Gastroesophageal sphincter (tissue), 4 donors: ENCODE measurements at places on chromosomes 1 and 21.

- ATAC-seq = peak; percentile 88
Observed at GRCh38 chr1:23585321-23586022, 26.2 kb upstream of the ID3 start.

GRCh38 chr1:99004254-99004860 is 304 bp downstream of the PLPPR5 start:
- ATAC-seq = peak; percentile 34

- ATAC-seq = no peak
Observed at GRCh38 chr1:164155347-164155746, 403.6 kb upstream of the PBX1 start.

- no peak for ATAC-seq
Observed at GRCh38 chr1:153359241-153359640, 1.6 kb downstream of the S100A9 start.

- ATAC-seq = peak; percentile 78
Observed at GRCh38 chr1:171663036-171663853, 10.8 kb upstream of the MYOC start.

DNA sequence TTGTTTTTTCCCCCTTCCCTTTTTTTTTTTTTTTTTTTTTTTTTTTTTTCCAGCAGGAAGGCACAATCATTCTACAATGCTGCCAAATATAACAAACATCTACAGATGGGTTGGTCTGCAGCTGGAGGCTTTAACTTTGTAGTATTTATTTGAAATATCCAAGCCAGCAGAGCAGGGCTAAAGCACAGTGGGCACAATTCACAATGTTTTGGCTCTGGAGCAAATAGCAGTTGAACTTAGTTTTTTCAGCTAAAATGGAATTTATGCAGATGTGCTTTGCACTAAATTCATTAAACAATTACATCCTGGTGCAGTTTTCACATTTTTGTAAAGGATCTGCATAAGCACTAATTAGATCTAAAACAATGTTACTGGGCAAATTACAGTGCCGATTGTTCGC is 39.8 kb upstream of the ZBTB18 start:
- ATAC-seq = no peak

- no peak for ATAC-seq
Observed at GRCh38 chr1:170125269-170125668, 20.5 kb upstream of the NTMT2 start.

GRCh38 chr1:70222716-70223235 is 1.6 kb downstream of the SRSF11 start:
- no peak for ATAC-seq

- peak; percentile 82 for ATAC-seq
Observed at GRCh38 chr1:175277783-175278733, 85.5 kb upstream of the KIAA0040 start.

DNA sequence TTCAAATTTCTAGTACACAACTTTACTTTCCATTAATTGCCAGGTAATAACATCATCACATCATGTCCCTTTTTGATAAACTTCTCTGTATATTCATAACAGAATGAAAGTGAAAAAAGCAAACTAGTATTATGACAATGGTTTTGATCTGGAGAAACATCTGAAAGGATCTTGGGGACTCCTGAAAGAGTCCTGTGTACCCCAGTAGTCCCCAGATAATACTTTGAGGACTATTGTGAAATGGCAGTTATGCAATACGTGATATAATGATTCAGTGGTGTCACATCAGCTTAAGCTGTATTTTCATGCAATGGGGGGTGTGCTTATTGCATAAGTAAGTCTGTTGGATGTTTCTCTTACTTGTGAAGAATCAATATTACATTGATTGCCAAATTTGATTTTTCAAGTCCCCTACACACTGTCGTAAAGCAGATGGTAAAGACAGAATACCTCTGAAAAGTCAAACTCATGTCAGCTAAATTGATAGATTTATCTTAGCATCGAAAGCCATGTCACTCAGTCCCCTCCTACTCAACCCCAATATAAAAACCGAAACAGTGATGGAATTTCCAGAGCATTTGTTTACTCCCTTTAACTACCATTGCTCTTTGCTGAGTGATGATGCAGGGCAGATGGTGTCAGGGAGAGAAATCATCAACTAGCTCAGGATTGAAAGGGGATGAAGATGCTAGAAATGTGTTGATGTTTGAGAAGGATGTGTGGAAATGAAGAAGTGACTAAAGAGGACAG is 146.7 kb upstream of the C1orf105 start:
- ATAC-seq = peak; percentile 60

DNA sequence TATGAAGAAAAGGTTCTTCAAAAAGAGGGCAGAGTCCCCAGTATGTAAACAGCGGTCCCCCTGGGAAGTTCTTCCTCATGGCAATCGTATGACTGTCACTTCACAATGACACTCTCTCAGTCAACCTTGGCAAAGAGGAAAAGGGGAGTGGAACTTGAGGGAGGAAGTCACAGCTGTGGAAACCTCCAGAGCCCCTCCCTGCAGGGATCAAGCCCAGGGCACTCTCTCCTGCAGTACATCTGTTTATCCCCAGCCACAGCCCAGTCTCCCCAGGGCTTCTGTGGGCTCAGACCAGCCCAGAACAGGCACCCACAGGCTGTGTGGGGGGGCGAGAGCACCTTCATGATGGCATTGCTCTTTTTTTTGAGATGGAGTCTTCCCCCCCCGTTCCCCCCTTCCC is 2.0 kb downstream of the ATP13A2 start:
- ATAC-seq = no peak

GRCh38 chr1:89633248-89633799 is 404 bp downstream of the LRRC8C start:
- peak; percentile 65 for ATAC-seq

GRCh38 chr1:53080769-53081168 is 18.8 kb downstream of the PODN start:
- no peak for ATAC-seq

GRCh38 chr1:211713231-211713630 is 37.8 kb upstream of the NEK2 start:
- no peak for ATAC-seq

- no peak for ATAC-seq
Observed at GRCh38 chr21:34881839-34882371, 167.2 kb downstream of the RUNX1 start.

DNA sequence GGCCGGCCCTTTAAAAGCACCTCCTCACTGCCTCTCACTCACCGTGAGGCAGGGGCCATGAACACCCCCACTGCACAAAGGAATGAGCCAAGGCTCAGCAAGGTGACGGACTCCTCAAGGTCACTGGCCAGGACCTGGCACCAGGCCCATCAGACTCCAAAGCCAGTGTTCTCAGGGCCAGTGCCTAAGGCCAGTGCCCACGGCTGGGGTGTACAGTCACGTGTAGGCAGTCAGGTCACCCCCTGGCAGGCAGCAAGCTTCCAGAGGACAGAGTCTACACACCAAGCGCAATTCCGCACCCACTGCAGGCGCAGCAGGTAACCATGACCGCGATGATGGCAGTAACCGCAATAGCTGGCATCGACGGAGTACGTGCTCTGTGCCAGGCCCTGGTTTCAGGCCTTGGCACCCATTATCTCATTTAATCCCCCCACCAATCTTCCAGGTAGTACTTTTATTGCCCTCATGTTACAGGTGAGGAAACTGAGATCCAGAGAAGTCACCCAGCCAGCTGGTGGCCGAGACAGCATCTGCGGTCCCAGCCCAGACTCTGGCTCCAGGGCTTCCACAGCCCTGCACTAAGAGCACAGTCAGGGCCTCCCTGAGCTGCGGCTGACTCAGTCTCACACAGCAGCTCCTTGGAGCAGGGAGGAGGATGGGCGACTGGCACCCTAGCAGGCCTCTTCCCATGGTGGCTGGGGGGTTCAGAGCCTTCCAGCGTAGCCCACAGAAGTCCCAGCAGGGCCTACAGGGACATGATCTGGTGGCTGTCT is 27.0 kb downstream of the RAP1GAP start:
- no peak for ATAC-seq

- no peak for ATAC-seq
Observed at GRCh38 chr1:58659516-58659915, 40.3 kb downstream of the MYSM1 start.

- ATAC-seq = no peak
Observed at GRCh38 chr1:54781023-54781723, 16.9 kb upstream of the PARS2 start.

- ATAC-seq = no peak
Observed at GRCh38 chr1:91606546-91607078, 106.0 kb downstream of the CDC7 start.

DNA sequence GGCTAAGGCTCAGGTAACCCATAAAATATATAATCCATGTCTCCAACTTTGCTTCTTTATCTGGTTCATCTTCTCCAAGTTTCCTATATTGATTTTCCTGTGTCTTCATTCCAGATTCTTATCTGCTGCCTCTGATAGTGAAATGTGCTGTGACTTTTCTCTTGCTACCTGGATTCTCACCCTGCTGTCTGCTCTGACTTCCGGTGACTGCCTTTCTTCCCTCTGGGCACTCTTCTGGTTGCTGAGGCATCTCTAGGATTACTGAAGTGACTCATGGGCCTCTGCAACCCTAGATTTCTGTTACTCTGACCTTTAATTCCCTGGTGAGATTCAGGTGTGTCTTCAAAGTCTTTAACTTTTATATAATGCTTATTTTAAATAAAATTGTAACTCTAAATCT is 46.9 kb downstream of the GIPC2 start:
- ATAC-seq = no peak

GRCh38 chr1:243730487-243731150 is 119.4 kb downstream of the AKT3 start:
- no peak for ATAC-seq

GRCh38 chr1:228778961-228779360 is 43.7 kb downstream of the RHOU start:
- ATAC-seq = no peak

DNA sequence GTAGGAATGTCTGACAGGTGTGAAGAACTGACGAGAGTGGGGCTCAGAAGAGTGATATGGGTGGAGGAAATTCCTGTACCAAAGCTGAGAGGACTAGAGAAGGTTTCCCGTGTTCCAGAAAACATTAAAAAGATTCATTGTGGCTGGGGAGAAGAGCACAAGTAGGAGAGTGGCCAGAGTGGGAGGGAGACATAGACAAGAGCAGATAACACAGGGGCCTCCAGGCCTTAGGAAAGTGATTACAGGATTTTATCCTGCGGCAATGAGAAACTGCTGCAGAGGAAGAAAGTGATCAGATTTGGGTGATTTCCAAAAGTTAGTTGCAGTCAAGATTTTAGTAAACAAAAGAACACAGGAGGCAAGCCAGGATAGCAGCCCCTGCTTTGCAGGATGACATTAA is 7.9 kb downstream of the C8B start:
- no peak for ATAC-seq

- no peak for ATAC-seq
Observed at GRCh38 chr1:87134061-87134460, 194.6 kb upstream of the LMO4 start.

DNA sequence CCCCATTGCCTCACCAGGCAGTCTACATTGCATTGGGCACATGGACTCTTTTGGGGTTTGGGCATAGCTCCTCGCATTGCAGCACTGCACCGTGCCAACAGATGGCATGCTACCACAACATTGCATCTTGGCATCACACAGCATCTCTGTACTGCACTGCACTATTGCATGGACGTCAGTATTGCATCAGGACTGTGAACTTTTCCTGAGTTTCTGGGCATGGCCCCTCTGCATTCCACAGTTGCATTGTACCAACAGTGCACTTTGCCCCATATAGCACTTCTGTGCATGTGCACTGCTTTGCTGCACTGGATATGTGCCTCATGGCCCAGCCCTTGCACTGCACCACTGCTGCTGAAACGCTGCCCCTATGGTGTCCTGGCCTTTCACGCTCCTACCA is 9.6 kb downstream of the PTPRU start:
- no peak for ATAC-seq

GRCh38 chr1:77557053-77557452 is 125.4 kb downstream of the ZZZ3 start:
- no peak for ATAC-seq

DNA sequence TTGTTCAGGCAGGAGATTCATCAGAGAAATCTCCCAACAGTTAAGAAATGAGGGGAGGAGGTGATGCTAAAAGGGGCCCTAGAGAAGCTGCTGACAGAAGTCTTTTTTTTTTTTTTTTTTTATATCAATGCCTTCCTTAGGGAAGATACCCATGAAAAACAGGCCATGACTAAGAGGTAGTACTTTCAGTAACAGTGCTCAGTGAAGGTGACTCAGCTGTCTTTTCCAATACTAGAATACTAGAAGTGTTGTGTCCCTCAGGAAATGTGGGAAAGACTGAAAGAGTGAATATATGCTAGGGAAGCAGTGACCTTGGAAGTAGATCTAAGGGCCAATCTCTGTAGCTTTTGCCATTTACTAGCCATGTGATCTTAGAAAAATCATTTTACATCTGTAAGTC is 52.4 kb upstream of the SLFNL1 start:
- ATAC-seq = no peak
